ENCODE measurements at places on chromosomes 5 and 9.

- no peak for DNase-seq
These were observed 223.6 kb upstream of the SGCD start for GRCh38 chr5:156103155-156103885.

GRCh38 chr9:17422994-17423680 is 155.7 kb upstream of the SH3GL2 start:
- DNase-seq, result no peak

DNA sequence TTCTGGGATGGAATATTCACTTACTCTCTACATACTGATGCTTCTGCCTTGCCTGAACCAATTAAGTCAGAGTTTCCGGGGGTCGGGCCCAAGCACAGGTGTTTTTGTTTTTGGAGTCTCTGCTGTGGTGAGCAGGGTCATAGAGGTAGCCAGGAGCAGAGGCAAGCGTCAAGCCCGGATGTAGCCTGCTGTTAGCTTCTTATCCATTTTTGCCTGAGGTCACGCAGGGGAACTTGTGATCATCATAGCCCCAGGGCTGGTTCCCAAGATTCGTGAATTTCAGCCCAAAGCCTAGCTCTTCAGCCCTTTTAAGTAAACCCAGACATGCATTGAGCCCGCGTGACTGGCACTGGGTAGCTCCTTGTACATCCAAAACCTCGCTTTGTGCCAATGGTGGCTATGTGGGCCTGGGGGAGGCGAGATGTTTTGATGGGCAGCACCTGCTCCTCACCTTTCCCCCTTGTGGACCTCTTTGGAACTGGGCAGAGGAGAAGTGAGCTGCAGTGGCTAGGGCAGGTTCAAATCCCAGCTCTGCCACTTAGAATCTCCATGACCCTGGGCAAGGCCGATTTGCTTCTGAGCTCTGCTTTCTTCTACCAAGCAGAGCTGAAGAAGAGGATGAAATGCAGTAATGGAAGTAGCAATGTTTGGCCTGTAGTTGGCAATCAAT is 33.7 kb downstream of the FGF18 start:
- no peak for DNase-seq

DNA sequence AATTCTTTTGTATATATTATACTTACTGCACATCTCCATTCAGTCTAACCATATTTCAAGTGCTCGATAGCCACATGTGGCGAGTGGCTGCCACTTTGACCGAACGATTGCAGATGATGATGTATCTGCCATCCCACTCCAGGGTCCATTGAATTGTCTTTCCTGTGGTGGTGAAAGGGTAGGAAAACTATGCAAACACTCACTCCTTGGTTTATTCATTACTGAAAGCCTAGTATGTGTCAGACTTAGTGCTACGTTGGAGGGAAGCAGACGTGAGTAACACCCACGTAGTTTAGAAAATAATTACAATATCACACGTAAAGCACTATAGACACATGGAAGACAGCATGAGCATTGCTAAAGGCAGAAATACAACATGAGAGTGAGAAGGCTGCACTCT is 353.7 kb downstream of the CSNK1G3 start:
- DNase-seq, result no peak

GRCh38 chr5:8500426-8500825 is 631.5 kb downstream of the MTRR start:
- DNase-seq, result no peak

- DNase-seq, result no peak
These were observed 111.5 kb upstream of the RAPGEF1 start for GRCh38 chr9:131851414-131851813.

- DNase-seq, result no peak
These were observed 170.5 kb downstream of the DCP2 start for GRCh38 chr5:113147101-113147508.

GRCh38 chr5:111158105-111158744 is 66.0 kb upstream of the CAMK4 start:
- DNase-seq, result peak; percentile 67

DNA sequence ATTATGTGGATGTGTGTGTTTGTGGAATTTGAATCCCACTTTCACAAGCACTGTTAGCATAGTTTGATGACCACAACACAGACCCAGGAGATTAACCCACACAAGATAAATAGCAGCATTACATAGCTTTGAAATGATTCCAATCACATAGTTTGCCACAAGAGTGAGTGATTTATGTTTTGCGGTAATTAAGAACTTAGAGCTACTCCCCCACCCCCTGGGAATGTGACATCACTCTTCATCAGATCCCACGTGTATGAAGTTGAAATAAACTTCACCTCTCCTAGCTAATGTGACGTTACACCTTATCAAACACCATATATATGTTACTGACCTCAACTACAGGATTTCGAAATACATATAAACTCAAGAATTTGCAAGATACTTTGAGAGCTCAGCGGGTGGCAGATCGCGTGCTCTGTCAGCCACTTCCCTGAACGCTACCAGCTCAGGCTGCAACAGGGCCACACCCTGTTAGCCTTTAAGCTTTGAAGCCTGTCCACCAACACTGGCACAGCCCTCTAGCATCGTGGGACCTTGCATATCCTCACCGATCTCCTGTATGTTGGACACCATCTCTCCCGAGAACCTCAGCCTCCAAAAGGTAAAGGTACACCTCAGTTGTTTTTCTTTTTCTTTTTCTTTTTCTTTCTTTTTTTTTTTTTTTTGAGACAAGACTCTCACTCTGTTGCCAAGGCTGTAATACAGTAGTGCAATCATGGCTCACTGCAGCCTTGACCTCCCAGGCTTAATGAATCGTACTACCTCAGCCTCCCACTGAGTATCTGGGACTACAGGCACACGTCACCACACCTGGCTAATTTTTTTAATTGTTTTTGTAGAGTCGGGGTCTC is 1.7 kb upstream of the AGTPBP1 start:
- peak; percentile 4 for DNase-seq

DNA sequence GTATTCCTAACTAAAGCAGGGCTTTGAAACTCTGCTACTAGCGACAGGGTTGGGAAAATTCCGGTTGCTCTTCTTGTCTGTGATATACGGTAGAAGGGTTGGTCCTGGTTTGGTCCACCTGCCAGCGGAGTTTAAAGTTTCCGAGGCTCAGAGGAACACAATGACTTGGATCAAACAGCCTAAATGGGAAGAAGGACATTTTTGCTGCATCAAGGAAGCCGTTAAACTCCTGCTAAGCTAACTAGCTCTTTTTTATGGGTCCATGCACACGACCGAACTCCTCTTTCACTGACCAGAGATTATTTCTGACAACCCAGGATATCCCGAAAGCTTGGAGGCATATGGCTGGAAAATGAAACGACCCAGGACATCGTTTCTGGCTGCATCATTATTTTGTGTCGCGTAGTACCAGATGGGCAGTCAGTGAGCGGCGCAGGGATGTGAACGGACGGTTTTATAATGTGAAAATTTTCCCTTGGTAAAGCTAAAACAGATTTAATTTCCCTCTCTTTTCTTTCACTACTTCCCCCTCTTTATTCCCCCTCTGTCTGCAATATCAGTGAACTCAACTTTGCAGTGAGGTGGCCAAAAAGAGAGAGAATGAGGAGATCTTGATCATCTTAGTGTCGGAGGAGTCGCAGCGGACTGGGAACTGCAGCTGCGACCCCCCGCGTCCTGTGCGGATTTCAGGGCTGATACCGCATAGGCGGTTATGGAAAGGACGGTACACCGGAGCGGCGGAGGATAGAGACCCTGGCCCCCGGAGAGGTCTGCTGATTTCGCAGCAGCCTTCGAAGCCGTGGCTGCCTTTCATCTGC is at the start of gene LURAP1L:
Gene LURAP1L, plus strand, starts transcription at position 160 of the 818 bp plus-strand sequence. CDS start 696 bp downstream, outside the sequence.
- no peak for DNase-seq

- DNase-seq, result no peak
These were observed 14.0 kb downstream of the MYOZ3 start for GRCh38 chr5:150675069-150675468.

DNA sequence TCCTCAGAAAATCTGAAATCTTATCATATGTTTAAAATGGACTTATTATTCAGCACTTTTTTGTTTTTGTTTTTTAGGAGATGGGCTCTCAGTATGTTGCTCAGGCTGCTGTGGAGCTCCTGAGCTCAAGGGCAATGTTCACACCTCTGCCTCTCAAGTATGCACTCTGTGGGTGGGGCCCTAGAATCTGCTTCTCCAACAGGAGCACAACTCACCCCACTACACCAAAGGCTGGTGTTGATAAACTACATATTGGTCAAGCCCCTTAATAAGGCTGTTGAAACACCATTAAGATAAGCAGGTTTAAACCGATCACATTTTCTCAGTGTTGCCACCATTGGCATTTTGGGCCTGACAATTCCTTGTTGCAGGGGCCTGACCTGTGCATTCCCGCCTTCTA is 131.6 kb downstream of the FANCC start:
- no peak for DNase-seq

DNA sequence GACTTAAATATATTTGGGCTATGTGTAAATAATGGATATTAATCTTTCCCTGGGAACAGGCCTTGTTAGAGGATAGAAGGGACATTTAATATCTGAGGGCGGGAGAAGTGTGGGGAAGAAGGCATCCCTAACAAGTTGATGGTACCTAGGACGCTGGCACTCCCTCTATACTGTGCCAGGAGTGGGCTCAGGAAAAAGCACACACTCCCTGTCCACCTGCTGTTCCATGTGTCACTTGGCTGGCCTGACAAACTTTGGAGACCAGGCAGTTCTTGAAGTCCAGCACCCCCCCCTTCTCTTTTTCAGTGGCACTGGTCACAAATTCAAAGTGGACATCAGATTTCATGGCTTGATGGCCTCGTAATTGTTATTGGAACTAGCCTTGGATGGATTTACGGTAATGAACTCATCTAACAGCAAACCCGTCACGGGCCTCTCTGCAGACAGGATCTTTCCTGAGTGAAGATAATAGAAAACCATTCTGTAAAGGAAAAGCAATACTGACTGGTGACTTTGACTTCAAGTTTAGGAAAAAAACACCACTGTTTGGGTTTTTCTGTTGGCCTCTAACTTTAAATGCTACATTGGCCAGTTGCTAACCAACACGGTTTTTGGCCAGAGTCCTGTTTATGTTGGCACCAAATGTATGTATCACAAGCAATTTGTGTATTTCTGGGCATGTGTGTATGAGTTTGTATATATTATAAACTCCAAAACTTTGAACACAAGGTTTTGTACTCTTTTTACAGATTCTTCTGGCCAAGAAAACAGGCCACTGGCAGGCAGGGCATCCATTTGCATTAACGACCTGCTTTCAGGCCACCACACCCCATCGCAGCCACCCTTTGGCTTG is 552.6 kb downstream of the CCDC171 start:
- no peak for DNase-seq

GRCh38 chr5:43208658-43209057 is 16.6 kb downstream of the NIM1K start:
- DNase-seq, result no peak

DNA sequence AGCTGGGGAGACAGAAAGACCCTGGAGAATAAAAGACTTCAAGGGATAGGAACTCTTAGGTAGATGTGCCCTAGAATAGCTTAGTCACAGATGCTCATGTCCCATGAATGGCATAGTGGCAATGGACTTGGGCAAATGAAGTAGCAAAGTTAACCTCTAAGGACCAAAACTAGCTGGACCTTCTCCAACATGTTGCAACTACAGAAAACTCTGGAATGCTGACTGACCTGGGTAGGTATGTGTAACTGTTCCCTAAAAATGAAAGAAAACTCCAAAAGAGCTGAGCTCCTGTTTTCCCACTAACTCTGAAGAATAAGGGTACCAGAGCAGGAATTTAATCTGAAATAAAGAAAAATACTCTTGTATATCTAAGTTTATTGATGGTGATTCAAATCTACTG is 12.5 kb upstream of the LPAR1 start:
- no peak for DNase-seq

DNA sequence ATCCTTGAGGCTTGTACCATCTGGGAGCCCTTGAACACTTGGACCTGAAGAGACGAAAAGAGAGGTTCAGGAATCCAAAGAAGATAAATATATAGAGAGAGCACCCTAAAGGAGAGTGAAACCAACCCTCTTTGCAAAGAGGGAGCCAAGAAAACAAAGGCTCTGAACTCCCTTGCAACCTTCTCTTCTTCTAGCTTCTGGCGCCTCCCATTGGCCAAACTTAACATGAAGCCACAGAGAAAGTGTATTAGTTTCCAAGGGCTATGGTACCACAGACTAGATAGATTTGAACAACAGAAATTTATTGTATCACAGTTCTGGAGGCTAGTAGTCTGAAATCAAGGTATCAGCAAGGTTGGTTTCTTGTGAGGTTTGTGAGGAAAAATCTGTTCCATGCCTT is 175.1 kb downstream of the HCN1 start:
- DNase-seq, result no peak

GRCh38 chr5:142368529-142368928 is 43.7 kb upstream of the SPRY4 start:
- DNase-seq, result no peak

GRCh38 chr5:1701884-1702283 is 97.8 kb downstream of the MRPL36 start:
- no peak for DNase-seq

DNA sequence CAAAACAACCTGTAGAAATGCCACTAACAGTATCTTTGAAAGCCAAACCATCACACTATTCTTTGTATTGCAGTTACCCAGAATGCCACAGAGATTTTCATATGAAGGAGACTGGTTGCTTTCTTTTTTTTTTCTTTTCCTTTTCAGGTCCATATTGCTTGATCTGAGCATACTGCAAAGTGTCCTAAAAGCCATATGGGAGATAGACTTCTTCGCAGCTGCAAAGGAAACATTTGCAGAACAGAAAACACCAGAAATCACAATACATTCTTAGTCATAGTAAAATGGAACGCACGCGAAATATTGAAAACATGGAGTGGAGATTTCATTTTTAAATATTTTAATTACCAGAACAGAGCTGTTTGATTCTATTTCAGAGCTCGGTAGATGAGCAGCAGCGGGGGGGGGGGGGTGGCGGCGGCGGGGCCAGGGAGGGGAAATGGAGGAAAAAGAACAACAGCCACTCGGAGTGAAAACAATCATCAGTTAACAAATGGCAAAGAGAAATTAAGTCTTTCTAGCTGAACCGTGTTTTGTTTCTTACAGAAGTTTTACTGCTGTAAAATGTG is 284.1 kb downstream of the NFIB start:
- DNase-seq, result no peak

DNA sequence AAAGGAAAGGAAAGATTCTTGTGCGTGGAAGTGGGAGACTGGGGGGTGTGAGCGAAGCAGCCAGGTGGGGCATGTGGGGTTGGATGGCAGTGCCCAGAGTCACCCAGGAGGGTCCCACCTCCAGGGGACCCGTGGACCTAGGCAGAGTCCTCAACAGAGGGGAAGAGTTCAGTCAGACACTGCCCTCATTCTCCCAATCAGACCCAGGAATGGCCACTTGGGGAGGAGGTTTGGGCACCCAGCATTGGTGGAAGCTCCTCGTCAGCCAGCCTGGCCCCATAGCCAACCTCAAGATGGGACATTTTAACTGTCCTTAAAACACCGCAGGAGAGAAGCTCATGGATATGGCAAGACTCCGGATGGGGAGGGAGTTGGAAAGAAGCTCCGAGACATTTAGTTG is 21.9 kb upstream of the LAMC3 start:
- DNase-seq, result no peak

- DNase-seq, result no peak
These were observed 66.7 kb downstream of the IQGAP2 start for GRCh38 chr5:76469656-76470290.
